ENCODE measurements at places on chromosomes 12 and 14.

GRCh38 chr12:93234641-93235040 lies 143.1 kb upstream of the NUDT4 start:
- DNase-seq = no peak

- no peak for DNase-seq
These were observed 25.1 kb upstream of the BATF start for GRCh38 chr14:75497191-75497590.

DNA sequence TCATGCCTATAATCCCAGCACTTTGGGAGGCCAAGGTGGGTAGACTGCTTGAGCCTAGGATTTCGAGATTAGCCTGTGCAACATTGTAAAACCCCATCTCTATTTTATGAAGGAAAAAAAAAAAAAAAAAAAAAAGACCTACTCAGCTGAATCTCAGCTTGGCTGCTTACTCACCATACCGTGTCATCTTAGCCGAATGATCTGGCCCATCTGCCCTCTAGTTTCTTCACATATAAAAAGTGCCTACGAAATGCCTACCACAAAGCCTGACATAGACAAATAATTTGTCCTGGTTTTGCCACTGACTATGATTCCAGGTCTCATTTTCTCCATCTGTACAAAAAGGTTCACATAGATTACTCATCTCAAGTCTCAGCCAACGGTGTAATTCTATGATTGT lies 10.1 kb downstream of the DIABLO start:
- no peak for DNase-seq

DNA sequence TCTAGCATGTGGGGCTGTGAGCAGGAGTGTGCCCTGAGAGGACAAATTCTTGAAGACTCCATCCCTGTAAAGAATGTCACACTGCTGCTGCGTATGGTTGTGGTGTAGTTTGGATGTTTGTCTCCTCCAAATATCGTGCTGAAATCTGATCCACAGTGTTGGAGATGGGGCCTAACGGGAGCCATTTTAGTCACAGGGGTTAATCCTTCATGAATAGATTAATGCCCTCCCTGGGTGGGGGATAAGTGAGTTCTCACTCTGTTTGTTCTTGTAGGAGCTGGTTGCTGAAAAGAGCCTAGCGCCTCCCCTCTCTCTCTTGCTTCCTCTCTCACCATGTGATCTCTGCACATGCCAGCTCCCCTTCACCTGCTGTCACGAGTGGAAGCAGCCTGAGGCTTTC lies 94.5 kb upstream of the VASH1 start:
- no peak for DNase-seq

DNA sequence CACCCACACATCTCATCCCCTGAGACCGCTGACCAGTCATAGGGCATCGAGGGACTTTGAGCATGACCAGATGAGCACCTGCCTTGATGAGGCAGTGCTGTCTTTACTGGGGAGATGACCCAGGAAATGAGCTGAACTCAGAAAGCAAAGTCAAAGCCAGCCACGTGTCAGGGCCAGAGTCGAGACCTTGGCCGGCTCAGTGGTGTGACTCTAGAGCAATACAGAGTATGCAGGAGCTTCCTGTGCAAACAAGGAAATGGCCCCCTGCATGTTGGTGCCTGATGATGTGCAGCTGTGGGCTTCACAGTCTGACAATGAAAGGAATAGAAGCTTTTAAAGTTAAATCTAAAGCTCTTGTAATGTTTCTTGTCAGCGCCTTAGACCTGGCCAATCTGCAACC lies 332.9 kb downstream of the PCNX1 start:
- DNase-seq = no peak
